ENCODE measurements at places on chromosomes 6 and 20. TPM values are rescaled to one million over a fixed set of nuclear protein-coding genes. Genes with fewer than 3 reads are reported as not detected.

DNA sequence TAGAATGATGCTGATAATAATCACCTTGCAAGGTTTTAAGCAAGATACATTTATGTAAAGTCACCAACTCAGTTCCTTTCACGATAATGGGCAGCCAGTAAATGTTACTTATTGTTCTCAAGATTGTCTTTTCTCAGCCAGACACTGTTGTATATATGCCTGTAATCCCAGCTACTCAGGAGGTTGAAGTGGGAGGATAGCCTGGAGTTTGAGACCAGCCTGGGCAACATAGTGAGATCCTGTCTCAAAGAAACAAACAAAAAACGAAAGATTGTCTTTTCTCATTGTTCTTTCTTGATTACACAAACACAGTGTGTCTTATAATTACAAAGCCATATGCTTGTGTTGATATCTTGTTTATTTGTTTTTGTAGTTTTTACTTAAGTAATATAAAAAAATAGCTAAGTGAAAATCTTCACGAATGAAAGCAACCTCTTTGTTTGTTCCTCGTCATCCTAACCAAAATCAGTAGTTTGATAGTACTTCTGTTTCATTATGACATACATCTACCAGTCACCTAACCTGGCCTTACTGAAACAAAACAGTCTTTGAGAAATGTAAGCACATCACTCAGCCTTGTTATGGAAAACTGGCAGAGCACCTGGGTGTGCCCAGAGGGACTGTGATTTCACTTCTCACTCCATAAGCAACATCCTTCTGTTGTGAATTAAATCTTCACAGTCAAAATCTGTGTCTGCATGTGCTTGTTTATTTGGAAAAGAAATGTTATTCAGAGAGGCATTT is 436.2 kb upstream of the SOX4 start:
- DNase-seq = no peak

- DNase-seq = no peak
Observed at GRCh38 chr6:163490826-163491577, 76.5 kb downstream of the QKI start.

CD83 gene
- 4.9 TPM for total RNA-seq

- DNase-seq = no peak
Observed at GRCh38 chr20:37309936-37310590, 20.6 kb downstream of the MANBAL start.

MLN gene
- not detected for total RNA-seq

- DNase-seq = no peak
Observed at GRCh38 chr6:16122197-16122596, 6.7 kb upstream of the MYLIP start.

- no peak for DNase-seq
Observed at GRCh38 chr6:88855541-88856147, 107.8 kb downstream of the RNGTT start.

DNA sequence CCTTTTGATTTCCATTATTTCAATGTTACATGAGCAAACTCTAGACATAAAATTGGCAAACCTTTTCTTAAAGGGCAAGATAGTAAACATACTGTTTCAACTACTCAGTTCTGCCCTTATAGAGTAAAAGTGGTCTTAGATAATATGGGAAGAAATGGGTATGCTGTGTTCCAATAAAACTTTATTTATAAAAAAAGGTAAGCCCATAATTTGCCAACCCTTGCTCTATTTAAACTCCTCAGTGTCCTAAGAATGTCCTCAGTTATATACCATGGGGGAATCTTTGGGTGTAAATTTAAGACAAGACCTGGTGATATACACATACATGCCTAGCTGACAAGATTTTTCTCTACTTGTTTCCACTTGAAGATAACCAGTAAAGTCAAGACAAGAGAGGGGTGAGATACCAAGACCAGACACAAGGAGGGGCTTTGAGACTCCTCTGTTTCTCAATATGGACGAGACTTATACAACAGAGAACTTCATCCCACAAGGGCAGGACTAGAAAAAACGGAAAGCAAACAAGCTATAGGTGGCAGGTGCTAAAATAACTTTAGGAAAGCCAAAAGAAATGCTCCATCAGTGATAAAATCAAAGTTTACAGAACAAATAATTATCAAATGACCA is 10.5 kb downstream of the SNX3 start:
- DNase-seq = no peak

DNA sequence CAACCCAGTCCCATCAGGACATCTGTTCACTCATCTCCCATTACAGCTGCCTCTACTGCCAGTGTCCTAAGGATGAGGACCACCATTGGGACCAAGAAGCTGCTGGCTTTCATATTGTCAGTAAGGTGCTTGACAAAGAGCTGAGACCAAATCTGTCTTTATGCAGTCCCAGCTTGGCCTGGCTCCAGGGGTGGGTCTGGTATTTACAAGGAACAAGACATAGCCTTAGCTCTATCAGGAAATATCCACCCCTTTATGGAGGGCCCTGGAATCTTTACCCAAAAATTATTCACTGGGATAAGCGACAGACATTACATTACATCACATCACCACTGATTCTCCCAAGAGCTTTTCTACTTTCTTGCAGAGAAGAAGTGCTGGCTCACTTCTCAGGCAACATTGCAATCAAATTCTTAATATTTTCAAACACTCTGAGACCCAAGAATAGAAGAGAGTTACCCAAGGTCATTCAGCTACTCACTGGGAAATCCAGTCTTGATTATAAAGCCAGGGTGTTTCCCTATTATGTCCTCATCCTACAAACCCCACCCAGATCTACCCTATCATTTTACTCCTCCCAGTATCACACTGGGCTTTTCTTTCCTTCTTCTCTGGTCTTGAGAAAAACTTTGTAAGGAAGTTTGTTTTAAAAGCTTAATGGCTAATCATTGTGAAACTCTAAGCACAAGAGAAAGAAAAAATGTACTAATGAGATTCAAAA is 11.5 kb upstream of the PI3 start:
- no peak for DNase-seq

TMEM217 gene
- total RNA-seq = 4.7 TPM

- DNase-seq = no peak
Observed at GRCh38 chr6:30565772-30566171, 5.5 kb upstream of the ABCF1 start.

GRCh38 chr6:100257793-100258395 is 206.8 kb downstream of the SIM1 start:
- DNase-seq = no peak

DNA sequence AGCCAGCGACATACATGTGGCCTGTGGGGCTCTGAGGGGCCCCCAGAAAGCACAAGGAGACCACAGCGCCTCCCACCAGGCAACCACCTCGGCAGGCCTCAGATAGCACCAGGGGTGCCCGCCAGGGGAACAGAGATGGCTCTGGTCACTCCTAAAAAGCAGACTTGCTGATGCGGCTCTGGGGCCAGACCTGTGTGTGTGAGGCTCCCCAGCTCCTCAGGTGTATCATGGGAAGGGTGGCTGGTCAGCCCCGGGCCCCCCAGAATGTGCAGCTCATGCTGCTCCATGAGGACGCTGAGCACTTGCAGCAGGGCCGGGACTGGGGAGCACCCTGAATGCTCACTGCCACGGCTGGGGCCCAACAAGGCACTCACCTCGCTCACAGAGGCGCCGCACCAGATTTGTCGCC is 60.2 kb downstream of the PYGB start:
- DNase-seq = no peak

- DNase-seq = no peak
Observed at GRCh38 chr20:46558511-46558959, 8.1 kb upstream of the OCSTAMP start.

DNA sequence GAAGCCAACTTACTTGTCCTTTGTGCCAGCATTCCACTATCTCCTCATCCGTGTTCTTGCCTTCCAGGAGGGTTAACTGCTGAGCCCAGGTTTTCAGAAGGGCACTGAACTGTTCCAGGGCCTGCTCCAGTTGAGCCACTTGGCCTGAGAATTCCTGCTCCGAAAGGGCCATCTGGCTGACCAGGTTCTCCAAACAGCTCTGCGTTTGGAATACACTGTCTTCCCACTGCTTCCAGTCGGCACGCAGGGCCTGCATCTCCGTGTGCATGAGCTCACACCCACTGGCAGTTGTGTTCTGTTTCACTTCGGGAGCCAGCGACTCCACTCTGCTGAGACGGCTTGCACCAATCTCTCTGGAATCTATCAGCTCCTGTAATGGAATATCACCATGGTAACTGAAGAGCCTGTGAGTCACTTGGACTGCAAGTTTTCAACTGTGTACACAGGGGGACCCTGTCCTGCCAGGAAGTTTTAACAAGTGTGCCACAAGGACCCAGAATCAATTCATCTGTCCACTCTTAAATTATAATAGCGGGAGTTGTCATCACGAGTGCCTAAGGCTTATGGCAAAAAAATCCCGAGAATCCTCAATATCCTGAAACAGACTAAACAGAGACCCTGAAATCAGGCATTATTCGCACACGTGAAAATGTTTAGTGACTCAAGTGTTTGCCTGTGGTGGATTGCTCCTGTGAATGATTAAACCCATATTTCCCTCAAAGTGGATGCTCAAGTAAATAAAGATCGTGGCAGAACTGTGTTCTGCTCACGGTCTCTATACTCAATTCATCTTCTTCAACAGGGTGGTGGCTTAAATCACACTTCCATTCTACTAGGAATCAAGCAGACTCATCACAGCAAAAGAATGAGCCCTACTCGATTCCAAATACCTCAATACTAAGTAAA is 255.9 kb downstream of the SYNE1 start:
- DNase-seq = peak; percentile 32

DNA sequence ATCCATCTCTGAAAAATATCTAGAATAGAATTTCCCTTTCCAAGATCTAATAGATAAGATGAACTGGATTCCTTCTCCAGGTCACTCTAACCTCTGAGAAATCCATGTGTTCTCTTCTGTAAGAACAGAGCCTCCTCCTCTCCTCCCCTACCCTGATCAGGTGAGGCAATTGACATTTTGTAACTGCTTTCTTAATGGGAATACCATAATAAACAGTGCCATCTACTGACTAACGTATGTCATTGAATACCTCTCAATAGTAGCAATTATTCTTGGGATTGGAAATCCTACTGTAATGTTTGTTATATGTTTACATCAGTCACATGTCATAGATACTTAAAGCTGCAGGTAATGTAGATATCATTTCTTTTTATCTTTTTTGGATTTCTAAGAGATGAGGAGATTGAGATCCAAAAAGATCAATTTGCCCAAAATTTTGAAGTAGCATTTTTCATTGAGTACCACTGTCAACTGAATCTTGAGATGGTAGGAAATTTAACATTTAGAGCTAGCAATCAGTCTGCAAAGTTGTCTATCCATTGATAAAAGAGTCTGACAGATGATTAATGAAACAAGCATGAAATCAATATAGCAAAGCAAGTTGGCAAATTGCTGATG is 365.8 kb upstream of the HSF2 start:
- no peak for DNase-seq

DNA sequence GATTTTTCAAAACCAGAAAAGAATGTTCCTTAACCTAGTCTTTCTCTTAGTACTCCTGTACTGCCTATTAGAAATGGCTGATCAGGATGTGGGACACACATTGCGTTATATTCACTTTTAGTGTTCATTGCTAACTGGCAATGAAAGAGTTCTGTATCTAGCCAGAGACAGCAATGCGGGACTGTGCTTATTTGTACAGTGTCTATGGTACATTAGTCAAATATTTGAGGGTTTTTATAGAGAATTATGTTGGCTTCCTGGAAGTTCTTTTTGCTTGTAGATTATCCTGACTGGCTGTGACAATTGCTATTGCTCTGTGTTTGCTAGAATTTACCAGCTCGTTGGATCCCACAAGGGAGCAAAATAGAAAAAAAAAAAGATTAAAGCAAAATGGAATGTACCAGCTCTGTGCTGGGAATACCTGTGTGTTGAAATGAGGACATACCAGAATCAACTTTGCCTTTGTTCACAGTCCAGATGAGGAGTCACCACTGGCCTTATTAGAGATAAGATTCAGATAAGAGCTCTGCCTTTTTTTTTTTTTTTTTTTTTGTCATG is 22.4 kb upstream of the IFNGR1 start:
- DNase-seq = no peak

DNA sequence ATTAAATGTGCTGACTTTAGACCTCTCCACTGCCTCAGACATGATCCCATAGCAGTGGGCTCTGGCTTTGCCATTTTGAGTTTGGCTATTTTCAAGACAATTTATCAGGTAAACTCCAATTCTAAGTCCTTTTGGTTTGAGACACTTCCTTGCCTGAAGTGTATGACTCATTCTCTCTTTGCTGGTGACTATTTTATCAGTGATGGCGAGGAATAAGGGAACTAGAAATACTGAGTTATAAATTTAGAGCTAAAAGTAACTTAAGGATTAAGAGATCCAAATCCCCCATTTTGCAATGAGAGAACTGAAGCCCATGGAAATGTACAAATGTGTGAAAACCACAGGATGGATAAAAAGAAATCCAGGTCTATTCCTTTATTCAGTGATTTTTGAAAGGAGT is 30.9 kb upstream of the CD83 start:
- DNase-seq = no peak

DEFB112 gene
- not detected for total RNA-seq

- DNase-seq = no peak
Observed at GRCh38 chr6:19827247-19827646, 9.9 kb upstream of the ID4 start.

GRCh38 chr6:167833396-167833763 is 6.7 kb downstream of the AFDN start:
- no peak for DNase-seq

DNA sequence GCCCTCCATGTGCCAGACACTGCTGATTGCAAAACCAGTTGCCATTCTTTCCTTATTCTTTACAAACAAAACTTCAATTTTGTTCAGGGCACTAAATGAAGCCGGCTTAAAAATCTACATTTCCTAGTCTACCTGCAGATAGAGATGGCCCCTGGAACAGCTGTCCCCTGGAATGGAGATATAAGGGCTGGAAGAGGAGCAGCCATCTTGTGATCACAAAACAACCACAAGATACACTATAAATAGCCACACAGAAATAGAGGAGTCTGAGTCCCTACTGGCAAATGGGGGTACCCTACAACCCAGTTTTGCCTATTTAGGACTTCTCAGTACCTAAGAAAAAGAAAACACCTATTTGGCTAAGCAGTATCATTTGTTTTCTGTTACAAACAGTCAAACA is 115.9 kb upstream of the BEND6 start:
- no peak for DNase-seq

GRCh38 chr6:24867104-24867703 is 68.5 kb upstream of the ARMH2 start:
- no peak for DNase-seq

C4A gene
- 336 TPM for total RNA-seq

SYNDIG1 gene
- not detected for total RNA-seq

DNA sequence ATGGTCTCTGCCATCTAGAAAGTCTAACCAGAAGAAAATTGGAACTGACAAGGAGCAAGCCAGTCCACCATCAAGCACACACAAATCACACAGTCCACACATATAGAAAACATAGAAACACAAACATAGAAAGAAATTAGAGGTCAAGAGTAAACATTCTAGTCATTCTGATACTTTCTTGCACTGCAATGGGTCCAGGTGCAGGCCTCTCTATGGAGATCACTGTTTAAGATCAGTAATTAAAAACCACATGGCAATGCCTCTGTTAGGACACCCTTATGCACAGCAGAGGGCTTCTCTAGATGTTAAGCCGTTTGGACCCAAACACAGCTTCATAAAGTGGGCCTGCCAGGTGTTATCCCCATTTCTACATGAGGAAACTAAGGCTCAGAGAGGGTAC is 42.8 kb upstream of the SLC22A23 start:
- no peak for DNase-seq

- DNase-seq = no peak
Observed at GRCh38 chr20:59804347-59804746, 129.1 kb downstream of the SYCP2 start.

LAMA4 gene
- 430 TPM for total RNA-seq

GRCh38 chr6:9307786-9308185 is 872.4 kb upstream of the SLC35B3 start:
- no peak for DNase-seq

RIMS4 gene
- total RNA-seq = 0.60 TPM

NRSN1 gene
- not detected for total RNA-seq

All from omental fat pad (tissue), 4 donors.